Colonic mucosa (tissue), 4 donors: ENCODE measurements at places on chromosomes 12 and 14. TPM values are rescaled to one million over a fixed set of nuclear protein-coding genes. Genes with fewer than 3 reads are reported as not detected.

GRCh38 chr14:101255765-101256125, 305.6 kb upstream of the DIO3 start:
- H3K36me3 ChIP-seq = no peaks in the 10 kb centered on the region
- no peak overlapping the region for H3K27ac ChIP-seq
- DNase-seq = no peak

GRCh38 chr14:63647696-63648410, 6.2 kb upstream of the WDR89 start:
- no peaks in the 10 kb centered on the region for H3K36me3 ChIP-seq
- H3K27ac ChIP-seq = no peak overlapping the region
- no peak for DNase-seq
- H3K4me1 ChIP-seq = no peaks in the 10 kb centered on the region

DNA sequence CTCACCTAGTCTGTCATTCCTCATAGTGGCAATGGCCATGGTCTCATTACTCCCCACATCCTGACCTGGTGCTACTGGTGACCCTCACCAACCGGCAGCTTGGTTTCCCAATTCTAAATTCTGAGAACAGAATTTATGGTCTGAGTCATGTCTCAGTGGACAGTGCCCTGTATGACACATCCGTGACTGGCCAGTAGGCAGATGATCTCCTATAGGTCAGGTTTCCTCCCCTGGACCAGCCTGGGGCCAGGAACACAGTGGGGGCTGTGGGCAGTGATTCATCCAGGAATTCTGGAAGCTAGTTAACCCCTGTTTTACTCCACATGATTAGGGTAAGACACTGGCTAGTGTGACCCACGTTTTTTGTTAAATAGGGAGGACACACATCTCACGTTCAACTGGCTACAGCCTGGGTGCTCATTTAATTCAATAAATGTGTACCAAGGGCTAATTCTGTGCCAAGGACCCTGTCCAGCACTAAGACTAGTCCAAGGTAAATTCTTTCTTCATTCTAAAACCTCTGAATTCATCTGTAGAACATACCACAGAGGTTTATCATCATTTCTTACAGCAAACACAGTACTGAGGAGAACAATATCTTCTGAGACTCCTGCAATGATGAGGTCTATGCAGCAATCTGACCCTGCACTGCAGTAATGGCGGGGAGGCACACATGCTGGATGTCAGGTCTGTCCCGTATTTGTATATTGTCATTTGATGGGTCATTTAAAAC, 249.6 kb upstream of the TBX3 start:
- no peak overlapping the region for H3K4me3 ChIP-seq
- H3K4me1 ChIP-seq = no peaks in the 10 kb centered on the region
- no peaks in the 10 kb centered on the region for H3K27me3 ChIP-seq
- no peak overlapping the region for H3K27ac ChIP-seq

GRCh38 chr12:78534311-78534710, 330.3 kb upstream of the SYT1 start:
- no peaks in the 10 kb centered on the region for H3K27me3 ChIP-seq
- no peak overlapping the region for H3K4me3 ChIP-seq
- no peaks in the 10 kb centered on the region for H3K4me1 ChIP-seq
- no peaks in the 10 kb centered on the region for H3K36me3 ChIP-seq

DNA sequence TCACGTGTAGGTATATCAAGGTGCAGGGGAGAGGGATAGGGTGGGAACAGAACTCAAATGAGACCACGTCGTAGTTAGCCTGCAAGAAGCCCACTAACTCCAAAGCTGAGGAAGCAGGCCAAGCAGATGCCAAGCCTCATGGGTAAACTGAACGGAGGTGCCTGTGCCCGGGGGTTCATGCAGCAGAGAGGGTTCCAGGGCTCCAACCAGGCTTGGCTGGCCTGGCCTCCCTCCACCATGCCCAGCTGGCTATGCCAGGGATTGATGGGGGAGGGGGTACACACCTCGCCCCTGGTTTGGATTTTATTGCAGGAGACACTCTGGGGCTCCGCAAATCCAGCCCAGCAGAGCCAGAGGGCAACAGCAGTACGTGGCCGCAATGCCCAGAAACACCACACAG, 27.3 kb downstream of the PXN start:
- H3K4me3 ChIP-seq = no peak overlapping the region
- no peak for DNase-seq
- peaks cover 6% of the 10 kb centered on the region for H3K4me1 ChIP-seq
- H3K27me3 ChIP-seq = no peaks in the 10 kb centered on the region

DNA sequence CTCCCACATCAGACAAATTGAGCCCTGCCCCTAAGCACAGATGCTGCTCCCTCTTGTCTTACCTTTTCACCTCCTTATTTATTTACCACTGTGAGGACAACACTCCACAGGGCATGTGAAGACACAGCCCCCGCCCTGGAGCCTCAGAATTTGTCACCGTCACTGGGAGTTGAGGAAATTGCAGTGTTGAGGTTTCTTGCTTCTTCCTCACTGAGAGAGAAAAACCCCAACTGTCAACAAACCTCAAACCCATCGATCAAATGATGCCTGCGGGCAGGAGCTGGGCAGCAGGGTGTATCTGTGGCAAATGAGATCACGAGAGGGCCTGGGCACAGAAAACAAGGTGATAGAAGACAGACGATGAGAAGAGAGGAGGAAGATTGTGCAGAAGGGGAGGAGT, 30.5 kb upstream of the PLEKHG3 start:
- H3K4me1 ChIP-seq = peaks cover 7% of the 10 kb centered on the region
- H3K27me3 ChIP-seq = no peaks in the 10 kb centered on the region
- no peak overlapping the region for H3K27ac ChIP-seq
- no peak overlapping the region for H3K4me3 ChIP-seq
- DNase-seq = no peak

DNA sequence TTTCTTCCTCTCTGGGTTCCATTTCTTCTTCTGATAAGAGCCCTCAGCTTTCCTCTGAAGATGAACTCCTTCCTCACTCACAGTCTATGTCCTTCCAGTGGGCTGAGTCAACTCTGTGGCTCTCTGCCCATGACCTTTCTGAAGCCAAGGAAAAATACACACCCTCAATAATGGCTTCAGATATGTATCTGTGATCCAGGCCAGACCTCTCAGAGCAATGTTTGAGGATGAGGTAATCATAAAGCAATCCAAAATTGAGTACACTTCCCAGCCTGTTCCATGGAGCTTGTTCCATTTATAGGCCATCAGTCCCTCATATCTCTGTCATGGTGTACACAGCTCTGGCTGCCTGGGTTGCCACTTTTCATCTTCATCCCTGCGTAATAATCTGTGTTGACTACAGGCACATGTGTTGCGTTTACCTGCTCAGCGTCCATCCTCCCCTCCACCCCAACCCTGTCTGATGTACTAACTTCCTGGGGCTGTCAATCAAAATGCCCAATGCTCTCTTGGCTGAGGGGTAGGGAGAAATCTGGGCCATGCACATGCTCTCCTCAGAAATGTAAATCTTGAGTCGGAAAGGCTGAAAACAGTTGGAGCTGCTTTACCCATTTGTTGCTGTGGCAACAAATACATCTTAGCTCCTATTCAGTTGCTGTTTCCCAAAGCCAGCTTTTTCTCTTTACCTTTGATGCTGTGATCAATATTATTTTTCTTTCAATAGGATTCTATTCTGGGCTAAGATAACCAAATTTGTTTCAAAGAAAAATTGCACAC, 377.8 kb upstream of the TMEM132C start:
- H3K27me3 ChIP-seq = no peaks in the 10 kb centered on the region
- no peaks in the 10 kb centered on the region for H3K36me3 ChIP-seq
- H3K4me1 ChIP-seq = no peaks in the 10 kb centered on the region
- no peak overlapping the region for H3K27ac ChIP-seq

DNA sequence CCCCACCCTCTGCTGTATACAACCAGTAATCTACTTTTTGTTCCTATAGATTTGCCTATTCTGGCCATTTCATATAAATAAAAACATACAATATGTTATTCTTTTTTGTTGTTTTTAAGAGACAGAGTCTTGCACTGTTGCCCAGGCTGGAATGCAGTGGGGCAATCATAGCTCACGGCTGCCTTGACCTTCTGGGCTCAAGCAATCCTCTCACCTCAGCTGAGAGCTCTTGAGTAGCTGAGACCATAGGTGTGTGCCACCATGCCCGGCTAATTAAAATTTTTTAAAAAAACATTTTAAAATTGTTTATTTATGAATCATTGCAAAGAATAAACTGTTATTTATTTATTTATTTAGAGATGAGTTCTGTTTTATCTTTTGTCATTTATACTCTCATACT, 11.6 kb downstream of the PTGR2 start:
- no peak for DNase-seq
- H3K27me3 ChIP-seq = no peaks in the 10 kb centered on the region
- no peak overlapping the region for H3K4me3 ChIP-seq
- no peaks in the 10 kb centered on the region for H3K36me3 ChIP-seq
- no peaks in the 10 kb centered on the region for H3K4me1 ChIP-seq

The PPFIA2 gene
- 0.49 TPM for total RNA-seq

The KRT6C gene
- total RNA-seq = not detected

The CD69 gene
- total RNA-seq = 3.2 TPM
